ENCODE measurements at places on chromosomes 4 and X. TPM values are rescaled to one million over a fixed set of nuclear protein-coding genes. Genes with fewer than 3 reads are reported as not detected.

STK32B gene
- not detected for total RNA-seq

ACE2 gene
- not detected for total RNA-seq

POU4F2 gene
- not detected for total RNA-seq

MAMLD1 gene
- total RNA-seq, result 6.5 TPM

NUDT11 gene
- 0.55 TPM for total RNA-seq

H2BW2 gene
- not detected for total RNA-seq

PHEX gene
- total RNA-seq, result 0.14 TPM

All from activated naive CD4-positive, alpha-beta T cell treated with anti-CD3 and anti-CD28 coated beads, Interleukin-2, amount 10 ng/mL, durations not matched to agents 5 hours and 36 hours (primary cell).